Activated CD8-positive, alpha-beta memory T cell treated with anti-CD3 and anti-CD28 coated beads, Interleukin-2, amount 50 U/mL, for 48 hours (primary cell): ENCODE measurements at places on chromosomes 1 and 21.

DNA sequence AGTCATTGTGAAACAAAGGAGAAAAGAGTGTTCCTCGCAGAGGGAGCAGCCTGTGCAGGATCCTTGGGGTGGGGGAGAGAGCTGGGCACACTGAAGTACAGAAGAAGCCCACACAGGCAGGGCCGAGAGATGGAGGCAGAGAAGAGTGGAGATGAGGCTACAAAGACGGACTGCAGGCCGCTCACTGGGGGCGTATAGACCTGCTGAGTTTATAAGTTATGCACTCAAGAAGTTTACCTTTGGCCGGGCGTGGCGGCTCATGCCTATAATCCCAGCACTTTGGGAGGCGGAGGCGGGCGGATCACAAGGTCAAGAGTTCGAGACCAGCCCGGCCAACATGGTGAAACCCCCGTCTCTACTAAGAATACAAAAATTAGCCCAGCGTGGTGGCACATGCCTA lies 7.6 kb upstream of the SLAMF9 start:
- no peak for DNase-seq

DNA sequence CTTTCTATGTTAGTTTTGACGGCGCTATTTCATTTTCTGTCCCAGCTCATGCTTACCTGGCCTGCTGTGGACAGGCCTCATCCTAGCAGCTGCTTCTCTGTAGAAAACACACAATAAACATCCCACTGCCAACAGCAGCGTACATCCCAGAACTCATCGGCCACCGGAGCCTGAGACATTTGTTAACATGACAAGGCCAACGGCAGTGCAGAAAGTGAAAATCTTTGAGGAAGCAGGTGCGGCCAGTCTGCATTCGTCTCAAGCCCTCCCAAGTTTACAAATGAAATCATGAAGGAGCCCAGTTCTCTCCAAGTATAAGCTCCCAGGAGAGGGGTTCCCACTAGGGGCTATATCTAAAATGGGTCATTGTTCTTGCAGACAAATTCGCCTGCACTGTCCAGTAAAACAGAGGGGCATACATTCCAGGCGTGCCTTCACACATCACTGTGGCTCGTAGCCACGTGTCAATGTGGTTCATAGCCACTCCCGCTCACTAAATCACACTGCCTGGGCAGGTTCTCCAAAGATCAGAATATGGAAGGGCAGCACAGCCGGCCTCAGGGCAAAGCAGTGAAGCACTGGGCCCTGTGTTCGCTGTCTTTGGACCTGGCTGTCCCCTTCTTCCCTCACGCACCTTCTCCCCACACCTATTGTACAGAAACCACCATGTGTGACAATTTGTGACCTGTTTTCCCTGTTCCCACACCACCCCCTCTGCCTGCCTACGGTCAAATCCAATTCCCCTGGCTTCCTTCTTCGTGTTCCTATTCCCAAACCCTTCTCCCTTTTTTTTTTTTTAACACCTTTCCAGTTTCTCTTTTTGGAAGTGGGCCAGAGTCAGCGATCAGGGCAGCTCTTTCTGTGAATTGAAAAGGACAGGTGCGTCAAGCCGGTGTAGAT lies 27.0 kb upstream of the ABCG1 start:
- DNase-seq, result no peak

GRCh38 chr1:105210747-105211146 lies 1461.0 kb downstream of the AMY1C start:
- DNase-seq, result no peak

GRCh38 chr1:116941670-116942069 lies 32.0 kb downstream of the PTGFRN start:
- DNase-seq, result no peak

DNA sequence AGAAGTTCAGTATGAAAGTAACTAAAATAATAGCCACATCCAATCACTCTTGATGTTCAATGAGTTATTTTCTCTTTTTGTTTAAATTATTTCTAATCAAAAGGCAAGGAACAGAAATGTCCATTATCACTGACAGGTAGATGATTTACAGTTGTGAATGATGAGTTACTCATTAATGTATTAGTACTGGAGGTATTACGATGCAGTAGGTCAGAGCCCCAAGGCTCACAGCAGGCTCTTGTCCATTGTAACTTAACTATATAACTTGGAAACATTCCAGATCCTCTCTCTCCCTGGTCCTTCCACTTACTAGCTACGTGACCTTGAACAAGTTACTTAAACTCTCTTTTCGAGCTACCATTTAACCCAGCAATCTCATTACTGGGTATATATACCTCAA lies 39.5 kb downstream of the CRB1 start:
- no peak for DNase-seq

GRCh38 chr1:214251354-214251753 lies 29.6 kb upstream of the SMYD2 start:
- DNase-seq, result no peak

- no peak for DNase-seq
These were observed 154.2 kb upstream of the RUNX1 start for GRCh38 chr21:35203093-35203977.

DNA sequence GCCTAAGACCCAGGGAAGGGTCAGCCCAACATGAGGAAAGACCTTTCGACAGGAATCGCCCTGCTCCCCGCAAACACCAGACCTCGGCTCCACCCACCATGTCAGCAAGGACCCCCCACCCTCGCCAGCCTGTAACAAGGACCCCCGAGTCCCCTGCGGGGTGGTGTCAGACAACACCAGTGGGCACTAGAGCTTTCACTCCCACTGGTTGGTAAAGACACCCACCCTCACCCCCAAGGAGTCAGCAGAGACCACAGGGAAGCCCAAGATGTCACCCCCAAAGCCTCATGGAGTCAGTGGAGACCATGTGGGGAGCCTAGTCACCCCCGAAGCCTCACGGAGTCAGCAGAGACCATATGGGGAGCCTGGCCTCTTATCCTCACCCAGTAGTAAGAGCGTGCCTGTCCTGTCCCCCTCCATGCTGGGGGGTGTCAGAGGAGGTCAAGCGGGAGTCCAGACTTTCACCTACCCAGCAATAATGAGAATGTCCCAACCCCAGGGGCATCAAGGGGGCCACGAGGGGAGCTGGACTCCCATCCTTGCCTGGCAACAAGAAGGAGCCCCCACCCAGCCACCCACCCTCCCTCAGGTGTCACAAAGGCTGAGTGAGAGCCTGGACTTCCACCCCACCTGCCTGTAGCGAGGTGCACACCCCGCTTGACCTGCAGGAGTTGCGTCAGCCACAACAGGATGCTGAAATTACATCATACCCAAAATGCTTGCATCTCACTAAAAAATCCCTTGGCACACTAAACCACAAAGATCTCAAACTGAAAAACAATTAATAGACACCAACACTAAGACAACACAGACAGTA lies 24.8 kb downstream of the SLC19A1 start:
- DNase-seq, result no peak

DNA sequence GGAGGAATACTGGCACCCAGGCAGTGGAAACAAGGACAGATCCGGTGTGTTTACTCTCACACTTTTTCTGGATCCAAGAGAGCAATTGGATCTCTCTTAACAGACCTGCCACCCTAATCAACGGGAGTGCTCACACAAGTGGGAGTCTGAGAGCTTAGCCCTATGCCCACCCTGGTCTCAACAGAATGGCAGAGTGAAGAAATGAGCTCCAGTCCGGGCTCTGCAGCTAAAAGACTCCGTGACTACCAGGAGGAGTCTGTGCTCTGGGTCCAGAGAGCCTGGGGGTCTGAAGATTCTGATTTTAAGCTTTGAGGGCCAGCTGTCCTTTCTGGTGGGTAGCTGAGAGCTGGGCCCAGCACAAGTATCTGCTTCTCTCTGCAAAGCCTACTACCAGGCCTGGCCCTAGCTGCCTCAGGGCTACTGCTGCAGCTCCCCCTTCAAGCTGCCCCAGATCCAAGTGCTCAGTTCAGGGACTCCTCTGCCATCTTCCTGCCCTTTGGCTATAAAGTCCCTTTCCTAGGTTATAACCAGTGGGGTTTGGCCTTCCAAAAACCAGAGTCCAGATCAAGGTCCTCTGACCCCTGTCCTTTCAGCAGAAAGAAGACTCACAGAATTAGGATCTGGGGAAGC lies 3.9 kb downstream of the S100A9 start:
- DNase-seq, result peak; percentile 46

DNA sequence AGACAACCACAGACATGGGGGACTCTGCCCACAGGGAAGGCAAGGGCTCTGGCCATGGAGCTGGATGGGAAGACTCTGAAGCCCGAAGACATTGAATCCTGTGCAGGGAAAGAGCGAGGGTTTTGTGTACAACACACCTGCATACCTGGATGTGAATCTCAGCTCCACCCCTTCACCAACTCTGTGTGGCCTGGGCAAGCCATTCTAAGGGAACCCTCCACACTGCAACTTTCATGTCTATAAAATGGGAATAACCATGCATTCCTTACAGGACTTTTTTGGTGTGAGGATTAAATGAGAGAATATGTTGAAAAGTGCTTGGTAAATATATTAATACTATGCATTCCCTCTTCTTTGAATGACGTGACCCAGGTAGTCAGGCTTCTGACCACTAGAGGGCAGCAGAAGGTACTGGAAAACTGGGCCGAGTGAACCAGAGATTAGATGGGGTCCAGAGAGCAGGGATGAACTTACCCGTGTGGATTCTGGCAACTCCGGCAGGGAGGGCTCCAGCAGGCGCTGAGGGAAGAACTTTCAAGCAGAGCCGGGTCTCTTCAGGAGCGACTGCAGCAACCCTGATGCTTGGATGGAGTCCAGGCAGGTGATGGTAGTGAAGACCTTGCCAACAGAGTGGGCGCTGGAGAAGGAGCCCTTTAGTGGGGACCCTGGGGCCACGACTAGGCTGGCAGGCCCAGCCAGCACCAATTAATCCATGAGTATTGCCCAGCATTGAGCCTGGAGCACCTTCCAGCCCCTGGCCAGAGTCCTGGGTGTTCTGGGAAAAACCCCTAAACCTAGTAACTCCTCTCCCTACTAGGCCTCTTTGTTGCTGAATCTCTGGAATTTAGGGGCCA lies 834 bp upstream of the ELF3 start:
- peak; percentile 82 for DNase-seq

DNA sequence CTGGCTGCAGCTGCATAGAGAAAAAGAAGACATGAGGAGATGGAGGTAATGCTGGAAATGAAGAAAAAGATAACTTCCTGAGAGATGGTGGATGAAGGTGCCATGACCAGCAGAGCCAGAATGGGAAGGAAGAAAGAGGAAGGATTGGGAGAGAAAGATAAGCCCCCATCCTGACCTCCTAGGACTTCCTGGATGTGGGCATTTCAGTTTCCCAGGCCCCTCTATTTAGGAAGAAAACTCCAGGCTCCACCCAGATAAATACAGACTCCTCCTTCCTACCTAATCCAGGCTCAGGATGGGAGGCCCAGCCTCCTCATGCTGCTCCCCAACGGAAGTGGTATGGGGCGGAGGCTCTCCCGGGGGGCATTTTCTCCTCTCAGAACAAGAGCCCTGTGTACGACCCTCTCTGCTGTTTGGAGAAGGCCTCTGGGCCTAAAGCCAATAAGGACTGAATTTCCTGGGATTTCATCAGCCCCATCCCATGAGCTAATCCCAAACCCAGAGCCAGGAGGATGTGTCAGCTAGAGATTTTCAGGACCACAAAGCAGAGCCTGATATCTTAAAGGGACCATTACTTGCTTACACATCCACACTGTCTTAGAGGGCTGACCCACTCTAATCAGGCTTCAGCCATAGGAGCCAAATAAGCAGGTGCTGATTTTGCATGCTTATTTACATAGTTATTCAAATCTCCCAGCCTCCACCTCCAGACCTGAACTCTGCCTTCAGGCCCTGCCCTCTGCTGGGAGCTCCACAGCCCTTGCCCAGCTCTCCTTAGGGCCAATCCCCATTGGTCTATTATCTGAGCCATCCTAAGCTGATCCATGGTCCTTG lies 5.1 kb upstream of the ARHGEF2 start:
- no peak for DNase-seq

DNA sequence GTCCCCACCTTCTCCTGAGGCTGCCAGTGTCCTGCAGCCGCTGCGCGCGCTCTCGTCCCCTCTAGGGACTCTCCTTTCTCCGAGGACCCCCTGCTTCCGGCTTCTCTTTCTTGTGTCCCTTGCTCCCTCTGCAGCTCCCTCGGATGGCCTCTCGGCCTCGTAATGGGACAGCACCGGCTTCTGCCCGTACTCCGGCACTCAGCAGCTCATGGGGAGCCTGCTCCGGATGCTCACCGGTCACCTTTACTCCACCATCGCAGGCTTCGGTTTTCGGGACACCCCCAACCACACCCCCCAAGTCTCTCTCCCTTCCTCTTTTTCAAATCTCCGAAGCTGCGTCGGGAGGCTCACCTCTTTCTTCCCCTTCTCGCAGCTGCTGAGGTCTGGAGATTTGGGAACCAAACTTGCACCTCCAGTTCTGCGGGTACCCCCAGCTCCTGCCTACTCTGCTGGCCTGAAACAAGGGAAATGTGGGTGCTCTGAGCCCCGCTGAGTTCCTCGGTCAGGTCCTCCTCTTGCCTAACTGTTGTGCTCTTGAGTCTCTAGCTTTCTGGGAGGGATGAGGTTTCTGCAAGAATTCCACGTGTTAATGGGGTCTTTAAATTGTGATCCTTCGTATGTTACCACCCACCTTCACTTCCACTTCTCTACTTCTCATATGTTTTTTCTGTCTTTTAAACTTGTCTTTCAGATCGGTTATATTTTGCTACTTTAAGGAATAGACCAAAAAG lies 930 bp downstream of the CDC14A start:
- DNase-seq, result peak; percentile 75

DNA sequence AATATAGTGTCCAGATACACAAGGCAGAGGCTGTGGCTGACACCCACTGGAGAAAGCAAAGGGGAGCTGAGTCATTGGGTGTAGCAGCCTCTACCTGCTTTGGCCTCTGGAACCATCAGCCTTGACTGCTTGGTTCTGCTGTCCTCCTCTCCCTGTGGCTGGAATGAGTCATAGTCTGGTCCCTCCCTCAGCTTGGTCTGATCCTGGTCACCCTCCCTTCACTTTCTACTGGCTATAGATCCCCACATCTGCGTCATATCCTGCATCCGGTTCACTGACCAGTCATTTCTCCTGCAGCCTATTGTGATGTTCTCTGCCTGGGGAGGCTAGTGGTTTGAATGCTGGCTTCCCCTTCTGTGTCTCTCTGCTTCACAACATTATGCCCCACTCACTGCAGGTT lies 372.8 kb upstream of the DAB1 start:
- no peak for DNase-seq

- no peak for DNase-seq
These were observed 79.4 kb upstream of the ACTL8 start for GRCh38 chr1:17675744-17676143.

- DNase-seq, result no peak
These were observed 69.9 kb upstream of the DR1 start for GRCh38 chr1:93275634-93276295.

GRCh38 chr21:19767546-19767945 lies 1230.7 kb upstream of the NCAM2 start:
- no peak for DNase-seq
